ENCODE measurements at places on chromosomes 13 and 19. TPM values are rescaled to one million over a fixed set of nuclear protein-coding genes. Genes with fewer than 3 reads are reported as not detected.

DNA sequence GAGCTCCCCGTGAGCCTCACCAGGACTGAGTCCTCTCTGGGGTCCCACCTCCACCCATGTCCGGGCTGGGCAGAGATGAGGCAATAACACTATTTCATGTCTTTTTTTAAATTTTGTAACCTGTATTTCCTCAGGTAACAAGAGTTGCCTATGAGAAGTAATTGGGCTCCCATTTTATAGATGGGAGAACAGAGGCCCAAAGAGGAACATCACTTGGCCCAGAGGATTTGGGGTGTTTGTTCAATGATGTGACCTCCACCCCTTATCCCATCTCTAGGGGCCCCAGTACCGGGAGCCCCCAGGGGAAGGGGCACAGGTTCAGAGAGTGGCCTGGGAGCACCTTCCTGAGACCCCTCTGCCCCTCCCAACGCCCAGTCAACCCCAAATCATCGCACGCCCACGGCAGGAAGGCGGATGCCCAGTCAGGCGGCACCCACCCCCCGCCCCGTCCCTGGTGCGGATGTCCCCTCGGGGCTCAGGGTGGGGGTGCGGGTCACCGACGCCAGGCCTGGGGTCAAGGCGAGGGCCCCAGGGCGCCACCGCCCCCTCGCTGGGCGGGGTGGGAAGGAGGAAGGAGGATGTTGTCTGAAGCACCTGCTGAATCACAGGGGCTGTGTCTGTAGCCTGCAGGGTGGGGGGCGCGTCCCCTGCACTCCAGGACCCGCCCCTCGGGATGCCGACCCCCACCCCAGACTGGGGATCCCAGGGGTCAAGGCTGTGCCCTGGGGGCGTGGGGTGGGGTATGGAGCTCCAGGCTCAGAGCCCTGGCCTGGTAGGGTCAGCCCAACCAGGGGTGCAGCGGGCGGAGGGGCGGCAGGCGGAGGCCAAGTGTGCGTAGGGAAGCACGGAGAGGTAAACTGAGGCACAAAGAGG lies 9.0 kb upstream of the CIRBP start:
- DNase-seq, result peak; percentile 71

CERS1 gene
- total RNA-seq, result not detected

DNA sequence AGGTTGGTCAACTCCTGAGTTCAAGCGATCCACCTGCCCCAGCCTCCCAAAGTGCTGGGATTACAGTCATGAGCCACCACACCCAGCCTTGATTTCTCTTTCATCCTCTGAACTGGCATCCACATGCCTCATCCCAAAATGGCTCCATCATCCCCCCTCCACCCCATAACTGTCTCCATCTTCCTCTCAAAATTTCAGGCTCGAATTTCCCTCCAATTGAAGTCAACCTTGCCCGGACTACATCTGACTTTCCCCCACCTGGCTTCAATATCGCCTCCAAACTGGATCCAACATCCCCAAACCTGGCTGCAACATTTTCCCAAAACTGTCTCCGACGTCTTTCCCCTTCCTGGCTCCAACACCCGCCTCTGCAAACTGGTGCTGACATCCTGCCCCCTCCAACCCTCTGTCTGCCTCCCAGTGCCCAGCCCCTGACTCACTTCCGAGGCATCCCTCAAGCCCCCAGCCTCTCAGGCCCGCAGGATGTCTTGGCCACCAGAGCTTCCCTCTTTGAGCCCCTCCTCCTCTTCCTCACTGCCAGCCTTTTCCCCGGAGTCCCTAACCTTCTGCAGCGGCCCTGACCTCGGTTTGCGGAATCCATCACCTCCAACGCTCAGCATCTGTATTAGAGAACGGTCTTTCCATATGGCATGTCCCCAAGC lies 943 bp downstream of the EXOC3L2 start:
- no peak for DNase-seq

- DNase-seq, result no peak
These were observed 783.4 kb upstream of the ARGLU1 start for GRCh38 chr13:107351305-107351704.

DNA sequence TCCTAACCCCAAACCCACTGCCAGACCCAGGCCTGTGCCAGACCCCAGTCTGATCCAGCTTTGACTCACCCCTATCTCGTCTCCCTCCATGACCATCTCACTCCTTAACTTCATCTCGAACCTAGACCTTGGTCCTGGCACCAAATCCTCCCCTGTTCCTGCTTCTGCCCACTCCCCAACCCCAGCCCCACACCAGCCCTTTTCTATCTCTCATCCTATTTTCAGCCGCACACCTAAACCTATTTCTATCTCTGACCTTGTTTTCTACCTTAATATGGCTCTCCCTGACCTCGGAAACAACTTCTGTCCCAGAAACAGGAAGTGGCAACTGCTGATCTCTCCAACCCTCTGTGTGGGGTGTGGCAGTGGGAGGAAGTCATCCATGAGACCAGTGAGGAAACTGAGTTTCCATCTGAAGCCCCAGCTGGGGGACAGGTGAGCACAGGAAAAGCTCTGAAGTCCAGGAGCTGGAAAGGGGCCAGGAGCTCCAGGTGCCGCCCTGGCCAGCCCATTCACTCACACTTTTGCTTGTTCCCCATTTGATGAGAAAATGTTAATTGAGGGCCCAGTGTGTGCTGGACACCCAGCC lies 13.7 kb downstream of the PTH2 start:
- DNase-seq, result no peak

GRCh38 chr13:70206671-70207070 lies 98.4 kb upstream of the KLHL1 start:
- no peak for DNase-seq

- no peak for DNase-seq
These were observed at the start of gene CCDC70 for GRCh38 chr13:51861723-51862300. TSS of gene CCDC70 (plus strand) at chr13:51861969. CDS start at chr13:51865412, 3,443 bp downstream.

GRCh38 chr19:2634228-2634951 lies 68.1 kb downstream of the GNG7 start:
- DNase-seq, result no peak

- DNase-seq, result no peak
These were observed 16.6 kb downstream of the PLK5 start for GRCh38 chr19:1540365-1540925.

NANOS3 gene
- not detected for total RNA-seq

GRCh38 chr13:47846886-47847285 lies 154.2 kb downstream of the SUCLA2 start:
- no peak for DNase-seq

ZNF491 gene
- total RNA-seq, result 1.4 TPM

- no peak for DNase-seq
These were observed 15.5 kb upstream of the CABP5 start for GRCh38 chr19:48059331-48059730.

- DNase-seq, result no peak
These were observed 293.8 kb downstream of the FGF9 start for GRCh38 chr13:21964686-21965085.

- no peak for DNase-seq
These were observed 5.0 kb downstream of the CLEC11A start for GRCh38 chr19:50728084-50728737.

CRB3 gene
- 8.4 TPM for total RNA-seq

DNA sequence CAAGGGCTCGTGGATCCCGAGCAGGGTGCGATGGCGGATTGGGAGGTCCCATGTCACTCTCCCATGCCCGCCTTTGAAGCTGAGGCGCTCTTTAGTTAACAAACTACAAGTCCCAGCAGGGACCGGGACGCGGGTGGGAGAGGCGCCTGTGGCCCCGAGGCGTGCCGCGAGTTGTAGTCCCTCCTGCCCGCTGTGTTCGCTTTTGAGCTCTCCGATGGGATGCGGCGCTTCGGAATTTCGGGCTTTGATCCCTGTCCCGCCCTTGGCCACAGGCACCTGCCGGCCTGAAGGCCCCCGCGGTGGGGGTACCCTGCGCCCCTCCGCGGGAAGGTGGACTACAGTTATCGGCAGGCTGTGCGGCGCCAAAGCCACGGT lies 11.0 kb downstream of the CYTH2 start:
- no peak for DNase-seq

NLRP9 gene
- not detected for total RNA-seq

DNA sequence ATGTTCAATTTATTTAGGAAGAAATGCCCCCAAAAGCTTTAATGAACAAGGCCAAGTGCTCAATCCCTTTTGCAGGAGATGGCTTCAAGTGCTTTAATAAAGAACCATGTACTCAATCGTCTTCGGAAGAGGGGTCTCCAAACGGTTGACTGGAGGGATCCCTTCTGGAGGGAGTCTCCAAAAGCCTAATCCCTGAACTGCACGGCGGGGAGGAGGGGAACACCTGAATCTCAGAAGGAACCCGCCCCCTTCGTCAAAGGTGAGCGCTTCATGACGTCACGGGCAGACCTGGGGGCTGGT lies 505 bp downstream of the PAF1 start:
- no peak for DNase-seq

TFDP1 gene
- total RNA-seq, result 54.3 TPM

FFAR1 gene
- 5.1 TPM for total RNA-seq

All from activated B cell treated with CpG ODN at 0.5 μM for 24 hours (primary cell).